ENCODE measurements at places on chromosomes 16 and 17.

GRCh38 chr17:67403065-67403464, 26.0 kb downstream of the PITPNC1 start:
- DNase-seq, result peak; percentile 52

DNA sequence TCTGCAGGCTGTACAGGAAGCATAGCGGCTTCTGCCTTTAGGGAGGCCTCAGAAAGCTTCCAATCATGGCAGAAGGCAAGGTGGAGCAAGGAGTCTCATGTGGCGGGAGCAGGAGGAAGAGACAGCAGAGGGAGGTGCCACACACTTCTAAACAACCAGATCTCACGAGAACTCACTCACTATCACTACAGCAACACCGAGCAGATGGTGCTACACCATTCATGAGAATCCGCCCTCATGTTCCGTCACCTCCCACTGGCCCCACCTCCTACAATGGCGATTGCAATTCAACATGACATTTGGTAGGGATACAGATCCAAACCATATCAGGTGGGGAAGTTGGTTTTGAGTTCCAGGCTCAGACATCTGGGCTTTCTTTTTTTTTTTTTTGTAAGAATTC, 31.9 kb upstream of the NUDT7 start:
- DNase-seq, result no peak

DNA sequence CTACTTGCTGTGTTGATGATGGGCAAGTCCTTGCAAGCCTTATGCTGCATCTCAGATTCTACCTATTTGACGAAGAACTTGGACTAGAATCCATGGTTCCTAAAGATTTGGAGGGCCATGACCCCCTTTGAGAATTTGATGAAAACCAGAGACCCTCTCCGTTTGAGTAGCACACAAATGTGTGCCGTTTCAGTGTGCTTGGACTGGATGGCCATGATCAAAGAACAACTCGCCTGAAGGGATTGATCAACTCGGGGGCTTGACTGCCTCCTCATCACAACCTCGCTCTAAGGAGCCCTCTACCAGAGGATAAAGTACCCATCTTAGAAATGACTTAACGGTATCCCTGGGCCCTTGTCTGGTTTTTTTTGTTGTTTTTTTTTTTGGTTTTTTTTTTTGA, 2.8 kb upstream of the ANKFY1 start:
- DNase-seq, result no peak

- DNase-seq, result no peak
Observed at GRCh38 chr17:77101521-77102410, 39.0 kb upstream of the SEC14L1 start.

- DNase-seq, result no peak
Observed at GRCh38 chr16:12518241-12519175, 285.2 kb downstream of the CPPED1 start.

GRCh38 chr16:14300705-14301168, 229.6 kb downstream of the MRTFB start:
- peak; percentile 79 for DNase-seq

- peak; percentile 34 for DNase-seq
Observed at GRCh38 chr16:56199164-56199563, 7.9 kb downstream of the GNAO1 start.

DNA sequence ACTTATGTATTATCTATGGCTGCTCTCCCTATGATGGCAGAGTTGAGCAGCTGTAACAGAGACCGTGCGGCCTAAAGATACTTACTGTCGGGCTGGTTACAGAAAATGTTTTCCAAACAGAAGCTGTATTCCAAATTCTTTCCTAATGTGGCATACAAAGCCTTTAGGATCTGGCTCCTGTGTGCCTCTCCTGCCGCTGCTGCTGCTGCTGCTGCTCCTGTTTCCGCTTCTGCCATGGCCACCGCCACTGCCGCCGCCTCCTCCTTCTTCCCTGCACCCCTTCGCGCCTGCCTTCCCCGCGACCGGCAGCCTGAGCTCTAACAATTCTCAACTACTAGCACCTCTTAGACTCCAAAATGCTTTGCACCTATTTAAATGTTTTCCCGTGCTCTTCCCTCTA, 263.9 kb upstream of the TBX2 start:
- DNase-seq, result no peak

DNA sequence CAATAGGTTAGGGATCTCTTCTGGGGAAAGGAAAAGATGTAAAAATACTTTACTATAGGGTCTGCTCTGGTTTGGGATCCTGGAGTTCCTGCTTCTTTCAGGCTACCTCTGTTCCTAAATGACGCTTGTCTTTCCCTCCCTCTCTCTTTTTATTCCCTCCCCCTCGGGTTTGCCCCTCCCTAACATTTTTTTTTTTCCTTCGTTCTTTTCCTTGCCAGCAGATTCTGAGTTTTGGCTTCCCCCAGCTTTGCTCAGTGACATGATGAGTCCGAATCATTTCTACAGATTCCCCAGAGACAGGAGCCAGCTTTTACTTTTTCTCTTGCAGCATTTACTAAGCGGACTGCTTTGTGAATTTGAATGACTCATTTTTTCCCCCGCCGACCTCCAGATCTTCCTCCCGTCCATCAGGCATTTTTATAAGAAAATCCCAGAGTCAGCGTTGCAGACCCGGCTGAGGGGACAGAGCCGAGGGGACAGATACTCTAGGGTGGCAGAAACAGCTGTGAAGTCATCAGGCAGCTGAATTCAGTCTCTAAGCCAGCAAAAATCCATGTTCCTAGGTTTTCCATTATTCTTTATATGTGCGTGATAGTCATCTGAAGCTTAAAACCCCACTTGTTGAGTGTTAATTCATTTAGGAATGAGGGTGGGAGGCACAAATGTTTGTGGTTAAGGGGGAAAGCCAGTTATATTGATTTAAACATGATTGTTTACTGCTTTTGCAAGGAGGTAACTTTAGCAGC, at the start of gene TMEM100:
TSS of gene TMEM100 (minus strand) at position 123 of the 746 bp plus-strand sequence. CDS start 1,794 bp downstream, outside the sequence.
- no peak for DNase-seq

- DNase-seq, result peak; percentile 29
Observed at GRCh38 chr17:55527540-55528118, 16.4 kb upstream of the SMIM36 start.

DNA sequence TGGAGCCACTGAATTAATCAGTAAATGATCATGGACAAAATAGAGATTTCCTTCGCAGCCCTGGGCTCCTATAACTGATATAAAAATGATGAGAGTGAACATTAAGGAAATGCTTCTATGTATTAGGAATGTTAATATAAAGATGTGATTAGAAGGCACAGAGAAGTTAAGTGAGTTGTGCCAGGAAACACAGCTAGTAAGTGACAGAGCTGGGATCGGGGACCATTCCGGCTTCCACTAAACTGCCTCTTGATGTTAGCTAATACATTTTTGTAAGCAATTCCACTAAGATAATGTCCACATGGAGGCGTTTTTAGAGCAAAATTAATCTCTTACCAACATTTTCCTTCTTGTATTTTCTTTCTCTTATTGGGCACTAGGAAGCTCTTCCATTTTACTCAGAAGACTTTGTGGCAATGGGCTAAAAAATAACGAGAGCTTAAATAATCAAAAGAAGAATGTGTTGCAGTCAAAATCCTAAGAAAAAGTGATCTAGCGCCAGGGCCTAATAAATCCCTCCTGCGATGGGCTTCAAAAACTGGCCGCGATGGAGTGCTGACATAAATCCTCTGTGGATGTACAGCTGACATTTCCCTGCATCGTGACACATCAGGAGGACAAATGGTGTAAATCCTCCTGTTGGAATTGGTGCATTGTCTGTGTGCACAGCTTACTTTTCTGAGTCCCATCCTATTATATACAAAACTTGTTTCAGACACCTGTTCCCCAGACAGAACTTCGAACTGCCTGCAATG, 326.1 kb upstream of the MAF start:
- no peak for DNase-seq

GRCh38 chr17:1475321-1475854, 17.1 kb downstream of the MYO1C start:
- no peak for DNase-seq

- no peak for DNase-seq
Observed at GRCh38 chr17:2978991-2979390, 84.4 kb downstream of the OR1D5 start.

GRCh38 chr17:7523033-7523432, 25.8 kb upstream of the TNFSF12 start:
- DNase-seq, result peak; percentile 33

DNA sequence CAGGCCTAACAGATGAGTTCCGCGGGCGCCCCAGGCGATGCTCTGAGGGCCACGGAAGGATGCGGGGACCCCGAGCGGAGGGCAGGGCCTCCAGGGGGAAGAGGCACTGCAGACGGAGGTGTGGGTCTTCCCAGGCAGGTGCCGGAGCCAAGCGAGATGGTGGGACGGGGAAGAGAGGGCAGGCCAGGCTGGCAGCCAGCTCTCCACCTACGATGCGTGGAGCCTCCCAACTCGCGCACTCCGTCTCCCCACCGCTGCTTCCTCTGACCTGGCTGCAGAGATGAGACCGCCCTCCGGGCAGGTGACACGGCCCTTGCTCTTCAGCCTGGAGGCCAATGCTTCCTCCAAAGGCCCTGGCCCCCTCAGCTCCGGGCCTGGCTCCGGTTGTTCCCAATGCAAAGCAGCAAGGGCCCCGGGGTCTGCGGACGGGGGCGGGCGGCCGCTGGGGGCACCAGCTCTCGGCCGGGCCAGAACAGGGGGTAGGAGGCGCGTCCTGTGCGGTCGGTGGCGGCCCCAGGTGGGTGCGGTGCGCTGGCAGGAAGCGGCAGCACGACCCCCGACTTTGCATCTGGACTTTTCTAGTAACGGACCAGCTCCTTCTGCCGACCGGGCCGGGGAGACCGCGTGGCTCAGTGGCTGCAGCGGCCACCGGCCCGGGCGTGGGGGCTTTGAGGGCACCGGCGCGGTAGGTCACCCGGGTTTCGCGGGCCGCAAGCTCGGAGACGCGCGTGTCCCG, 1.5 kb upstream of the SOX8 start:
- no peak for DNase-seq
